ENCODE measurements at places on chromosomes 2 and 18.
A peak's percentile ranks its signal among the peaks of the same experiment; 100 is the strongest.

GRCh38 chr2:236862961-236863728, 222.5 kb upstream of the COPS8 start:
- peak; percentile 82 for DNase-seq

DNA sequence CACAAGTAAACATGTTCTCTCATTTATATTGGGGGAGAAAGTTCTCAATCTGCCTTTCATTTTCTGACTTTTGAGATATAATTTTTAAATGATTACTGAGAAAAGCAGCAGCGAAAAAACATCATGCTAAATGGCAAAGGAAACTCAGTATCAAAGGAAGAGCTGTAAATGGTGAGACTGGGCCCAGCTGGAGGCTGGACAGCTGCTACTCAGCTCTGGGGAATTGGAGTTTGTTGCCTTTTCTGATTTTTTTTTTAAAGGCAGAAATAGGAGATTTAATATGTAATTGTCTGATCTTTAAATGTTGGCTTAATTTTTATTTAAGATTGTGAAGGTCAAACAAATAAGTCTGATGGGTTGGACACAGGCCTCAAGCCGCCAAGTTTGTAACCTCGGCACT, 137.1 kb upstream of the TACR1 start:
- no peak for DNase-seq

DNA sequence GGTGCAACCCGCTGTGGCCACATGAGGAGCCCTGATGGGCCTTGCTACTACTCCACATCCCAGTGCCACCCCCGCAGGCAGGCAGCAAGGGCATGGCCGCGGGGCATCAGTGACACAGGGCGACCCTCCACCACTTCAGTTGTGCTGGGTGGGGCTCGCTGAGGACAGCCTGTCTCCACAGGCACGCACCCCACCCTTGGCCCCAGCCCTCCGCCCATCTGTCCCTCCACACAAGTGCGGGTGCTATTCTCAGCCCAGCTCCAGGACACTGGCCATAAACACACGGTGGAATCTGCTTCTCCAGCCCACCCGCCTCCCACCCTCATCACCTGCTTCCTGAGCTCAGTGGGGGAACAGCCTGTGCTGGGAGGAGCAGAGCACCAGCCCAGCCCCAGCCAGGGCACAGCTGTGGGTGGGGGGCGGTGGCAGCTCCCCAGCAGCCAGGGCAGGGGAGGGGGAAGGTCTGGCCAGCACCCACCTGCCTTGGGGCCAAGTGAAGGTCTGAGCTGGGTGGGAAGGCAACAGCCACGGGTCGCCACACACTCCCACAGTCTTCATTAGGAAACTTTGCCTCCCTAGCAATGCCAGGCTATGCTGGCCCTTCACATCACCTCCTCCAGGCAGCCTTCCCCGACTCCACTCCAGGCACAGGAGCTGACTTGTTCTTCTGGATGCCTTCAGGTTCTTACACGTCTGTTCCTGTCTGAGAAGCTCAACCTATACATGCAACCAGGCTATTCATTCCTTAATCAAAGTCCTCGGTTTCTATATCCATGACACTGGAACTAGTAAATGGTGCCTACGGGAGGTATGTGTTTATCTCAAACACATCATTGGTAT, 16.5 kb downstream of the BIN1 start:
- no peak for DNase-seq

DNA sequence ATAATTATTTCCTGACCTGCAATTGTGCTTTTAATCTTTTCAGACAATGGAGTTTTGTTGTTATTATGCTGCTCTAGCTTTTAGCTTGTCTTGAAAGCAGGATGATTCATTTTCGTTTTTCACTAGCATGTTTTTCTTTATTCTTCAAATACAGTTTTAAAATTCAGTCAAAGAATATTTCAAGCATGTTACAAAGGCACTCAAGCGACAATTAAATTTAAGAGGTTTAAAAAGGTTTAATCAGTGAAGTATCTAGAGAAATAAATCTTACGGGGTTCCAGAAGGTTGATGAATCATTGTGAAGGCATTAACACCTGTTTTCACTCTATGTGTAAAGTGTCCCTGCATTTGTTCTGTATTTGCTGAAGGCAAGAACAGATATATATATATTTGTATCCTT, 390.7 kb upstream of the TMEFF2 start:
- no peak for DNase-seq

GRCh38 chr2:134917888-134918525, 615 bp upstream of the CCNT2 start:
- DNase-seq, result peak; percentile 92

GRCh38 chr18:79529296-79529695, 133.6 kb downstream of the NFATC1 start:
- no peak for DNase-seq

DNA sequence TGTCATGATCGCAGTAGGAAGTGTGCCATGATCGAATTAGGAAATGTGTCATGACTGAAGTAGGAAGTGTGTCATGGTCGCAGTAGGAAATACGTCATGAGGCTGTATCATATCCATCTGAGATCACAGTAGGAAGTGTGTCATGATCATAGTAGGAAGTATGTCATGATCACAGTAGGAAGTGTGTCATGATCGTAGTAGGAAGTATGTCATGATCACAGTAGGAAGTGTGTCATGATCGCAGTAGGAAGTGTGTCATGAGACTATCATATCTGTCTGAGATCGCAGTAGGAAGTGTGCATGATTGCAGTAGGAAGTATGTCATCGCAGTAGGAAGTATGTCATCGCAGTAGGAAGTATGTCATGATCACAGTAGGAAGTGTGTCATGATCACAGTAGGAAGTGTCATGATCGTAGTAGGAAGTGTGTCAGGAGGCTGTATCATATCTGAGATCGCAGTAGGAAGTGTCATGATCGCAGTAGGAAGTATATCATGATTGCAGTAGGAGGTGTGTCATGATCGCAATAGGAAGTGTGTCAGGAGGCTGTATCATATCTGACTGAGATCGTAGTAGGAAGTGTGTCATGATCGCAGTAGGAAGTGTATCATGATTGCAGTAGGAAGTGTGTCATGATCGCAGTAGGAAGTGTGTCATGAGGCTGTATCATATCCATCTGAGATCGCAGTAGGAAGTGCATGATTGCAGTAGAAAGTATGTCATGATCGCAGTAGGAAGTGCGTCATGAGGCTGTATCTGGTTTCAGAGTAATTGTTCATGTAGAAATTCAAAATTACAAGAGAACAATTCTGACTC, 56.4 kb upstream of the NFATC1 start:
- no peak for DNase-seq

GRCh38 chr2:147567136-147567535, 277.7 kb upstream of the ACVR2A start:
- no peak for DNase-seq

GRCh38 chr2:129641371-129641770, 338.1 kb upstream of the RAB6C start:
- DNase-seq, result no peak

- no peak for DNase-seq
Measured at GRCh38 chr2:43853141-43854081, 14.6 kb downstream of the ABCG8 start.

DNA sequence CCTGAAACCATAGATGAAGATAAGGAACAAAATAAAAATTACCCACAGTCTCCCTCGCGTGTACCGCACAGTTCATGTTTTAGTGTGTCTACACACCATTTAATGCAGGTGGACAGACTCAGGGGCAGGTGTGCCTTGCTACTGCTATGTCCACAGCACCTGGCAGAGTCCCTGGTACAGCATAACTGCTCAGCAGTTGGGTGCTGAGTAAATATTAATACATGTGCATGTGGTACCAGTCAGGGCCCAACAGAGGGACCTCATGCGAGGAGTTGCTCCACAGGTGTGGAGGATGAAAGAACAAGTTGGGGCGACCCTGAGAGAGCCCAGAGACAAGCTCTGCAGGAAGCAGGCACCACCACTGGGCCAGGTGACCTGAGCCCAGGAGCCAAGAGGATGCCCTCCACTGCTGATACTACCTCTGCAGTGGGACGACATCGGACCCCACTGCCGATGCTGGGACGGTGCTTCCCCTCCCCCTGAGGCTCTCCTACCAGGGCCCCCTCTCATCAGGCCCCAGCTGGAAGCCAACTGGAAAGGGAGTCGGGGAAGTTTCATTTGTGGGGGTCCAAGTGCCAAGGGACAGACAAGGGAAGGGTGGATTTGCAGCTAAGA, 100.8 kb downstream of the NEDD4L start:
- no peak for DNase-seq

GRCh38 chr2:231861288-231861931, 64.8 kb downstream of the NPPC start:
- no peak for DNase-seq

- DNase-seq, result no peak
Measured at GRCh38 chr2:17479875-17480274, 38.4 kb downstream of the RAD51AP2 start.

GRCh38 chr2:209321076-209321475, 102.8 kb upstream of the MAP2 start:
- DNase-seq, result no peak

DNA sequence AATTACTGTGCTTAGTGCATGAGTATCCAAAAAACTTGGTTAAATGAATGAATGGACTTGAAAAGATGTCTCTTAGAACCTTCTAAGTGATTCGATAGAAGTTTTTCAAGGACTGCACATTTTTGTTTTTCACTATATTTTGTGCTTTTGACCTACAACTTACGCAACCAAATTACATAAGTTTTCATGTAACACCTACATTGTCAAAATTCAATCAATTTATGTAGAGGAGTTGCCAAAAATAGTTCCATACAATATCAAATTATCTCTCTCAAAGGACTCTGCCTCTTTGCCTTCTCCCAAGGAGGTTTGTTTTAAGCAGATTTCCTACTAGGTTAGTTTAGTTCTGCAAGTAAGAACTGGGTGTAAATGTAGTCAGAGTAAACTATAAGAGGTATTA, 10.3 kb downstream of the MARCHF7 start:
- no peak for DNase-seq

GRCh38 chr2:215452725-215453124, 16.9 kb upstream of the FN1 start:
- DNase-seq, result no peak

- no peak for DNase-seq
Measured at GRCh38 chr18:6199777-6200176, 214.9 kb downstream of the L3MBTL4 start.

DNA sequence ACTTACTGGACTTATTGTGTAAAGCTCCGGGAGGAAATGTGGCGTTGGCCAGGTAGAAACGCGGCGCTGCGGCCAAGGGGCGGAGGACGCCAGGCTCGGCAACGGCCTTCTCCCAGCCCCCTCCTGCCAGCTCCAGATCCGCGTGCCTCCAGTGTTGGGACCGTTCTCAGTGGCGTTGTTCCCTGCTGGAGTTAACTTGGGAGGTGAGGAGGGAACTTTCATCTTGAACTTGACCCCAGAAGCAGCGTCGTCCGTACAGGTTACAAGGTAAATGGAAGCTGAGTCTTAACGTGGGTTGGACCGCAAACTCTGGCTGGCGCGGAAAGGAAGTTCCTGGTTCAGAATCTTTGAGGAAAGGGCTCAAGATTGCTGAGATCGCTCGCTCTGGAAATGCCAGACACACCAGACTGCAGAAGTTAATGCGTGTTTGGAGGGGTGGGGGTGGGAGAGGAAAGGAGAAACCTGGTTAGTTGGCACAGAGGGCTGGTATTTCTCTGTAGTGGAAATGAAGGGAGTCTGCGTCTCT, 1.3 kb downstream of the TANC1 start:
- DNase-seq, result peak; percentile 39

- DNase-seq, result no peak
Measured at GRCh38 chr2:42900289-42900891, 108.0 kb upstream of the HAAO start.

- DNase-seq, result no peak
Measured at GRCh38 chr18:58637197-58637596, 8.3 kb upstream of the ALPK2 start.

- no peak for DNase-seq
Measured at GRCh38 chr2:211996857-211997256, 541.7 kb downstream of the ERBB4 start.

- DNase-seq, result peak; percentile 66
Measured at GRCh38 chr2:109613081-109613921, 465 bp downstream of the SEPTIN10 start.

DNA sequence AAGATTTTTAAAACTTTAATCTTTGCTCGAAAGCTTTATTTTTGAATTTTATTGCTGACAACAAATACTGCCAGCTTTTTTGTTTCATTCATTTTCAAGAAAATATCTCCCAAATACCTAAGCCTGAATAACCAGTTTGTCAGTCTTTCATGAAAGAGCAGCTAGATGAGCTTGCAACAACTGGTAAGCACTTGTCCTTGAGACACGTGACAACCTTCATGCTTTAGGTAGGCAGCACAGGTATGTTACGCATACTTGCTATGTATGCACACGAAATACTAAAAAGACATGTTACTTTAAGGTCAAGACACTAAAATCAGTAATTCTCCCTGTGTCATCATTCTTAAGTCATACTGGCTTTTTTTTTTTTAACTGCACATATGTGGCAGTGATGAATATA, 12.3 kb downstream of the CEBPZ start:
- DNase-seq, result peak; percentile 93

GRCh38 chr2:31028417-31028816, 109.8 kb downstream of the GALNT14 start:
- DNase-seq, result no peak

DNA sequence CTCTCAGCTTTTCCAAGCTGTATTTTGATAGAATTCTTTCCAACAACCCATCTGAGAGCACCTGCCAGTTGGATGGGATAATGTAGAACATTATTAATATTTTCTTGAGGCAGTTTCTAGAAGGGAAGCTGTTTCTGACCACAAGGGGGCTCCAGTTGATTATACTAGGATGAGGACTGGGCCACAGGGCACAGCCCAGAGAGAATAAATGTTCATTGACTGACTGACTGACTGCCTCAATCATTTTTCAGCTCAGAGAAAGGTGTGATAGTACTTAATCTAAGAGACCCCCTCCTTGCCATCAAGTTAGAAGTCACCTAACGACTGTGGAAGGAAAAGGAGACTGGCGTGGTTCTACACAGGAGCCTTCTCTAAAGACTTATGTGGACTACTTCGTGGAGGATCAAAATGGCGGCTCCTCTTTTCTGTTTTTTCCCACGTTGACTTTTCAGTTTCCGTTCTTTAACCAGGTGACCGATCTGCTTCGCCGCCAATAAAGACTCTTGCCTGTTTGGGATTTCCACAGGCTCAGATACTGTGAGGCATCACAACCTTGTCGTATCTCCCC, 31.9 kb upstream of the CREG2 start:
- DNase-seq, result peak; percentile 84

- DNase-seq, result no peak
Measured at GRCh38 chr18:3219241-3219630, 532 bp downstream of the MYOM1 start.

DNA sequence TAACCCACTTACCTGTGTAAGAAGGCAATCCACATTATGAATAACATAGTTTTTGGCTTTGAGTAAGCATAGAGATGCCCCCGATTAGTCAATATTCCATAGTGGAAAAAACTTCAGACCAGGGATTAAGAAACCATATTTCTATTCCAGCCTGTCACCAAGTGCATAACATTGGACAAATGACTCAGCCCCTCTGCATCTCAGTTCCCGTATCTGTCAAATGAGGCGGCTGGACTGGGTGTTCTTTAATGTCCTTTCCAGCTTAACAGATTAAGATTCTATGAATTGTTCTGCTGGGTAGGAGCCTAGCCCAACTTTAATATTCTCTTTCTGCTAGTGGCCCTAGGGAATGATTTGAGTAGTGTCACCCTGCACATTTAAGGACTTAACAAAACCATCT, 11.8 kb upstream of the FTCDNL1 start:
- DNase-seq, result peak; percentile 43

- peak; percentile 71 for DNase-seq
Measured at GRCh38 chr2:226661789-226662545, 137.7 kb downstream of the IRS1 start.
